Muscle of leg (tissue), 16 donors: ENCODE measurements at places on chromosomes 5 and 9. TPM values are rescaled to one million over a fixed set of nuclear protein-coding genes. Genes with fewer than 3 reads are reported as not detected.
A peak's percentile ranks its signal among the peaks of the same experiment; 100 is the strongest.

GDA gene
- 0.49 TPM for total RNA-seq

- no peak for DNase-seq
Measured at GRCh38 chr5:95962785-95963184, 1.1 kb upstream of the ELL2 start.

- no peak for DNase-seq
Measured at GRCh38 chr9:131092548-131093440, 3.5 kb upstream of the AIF1L start.

DNA sequence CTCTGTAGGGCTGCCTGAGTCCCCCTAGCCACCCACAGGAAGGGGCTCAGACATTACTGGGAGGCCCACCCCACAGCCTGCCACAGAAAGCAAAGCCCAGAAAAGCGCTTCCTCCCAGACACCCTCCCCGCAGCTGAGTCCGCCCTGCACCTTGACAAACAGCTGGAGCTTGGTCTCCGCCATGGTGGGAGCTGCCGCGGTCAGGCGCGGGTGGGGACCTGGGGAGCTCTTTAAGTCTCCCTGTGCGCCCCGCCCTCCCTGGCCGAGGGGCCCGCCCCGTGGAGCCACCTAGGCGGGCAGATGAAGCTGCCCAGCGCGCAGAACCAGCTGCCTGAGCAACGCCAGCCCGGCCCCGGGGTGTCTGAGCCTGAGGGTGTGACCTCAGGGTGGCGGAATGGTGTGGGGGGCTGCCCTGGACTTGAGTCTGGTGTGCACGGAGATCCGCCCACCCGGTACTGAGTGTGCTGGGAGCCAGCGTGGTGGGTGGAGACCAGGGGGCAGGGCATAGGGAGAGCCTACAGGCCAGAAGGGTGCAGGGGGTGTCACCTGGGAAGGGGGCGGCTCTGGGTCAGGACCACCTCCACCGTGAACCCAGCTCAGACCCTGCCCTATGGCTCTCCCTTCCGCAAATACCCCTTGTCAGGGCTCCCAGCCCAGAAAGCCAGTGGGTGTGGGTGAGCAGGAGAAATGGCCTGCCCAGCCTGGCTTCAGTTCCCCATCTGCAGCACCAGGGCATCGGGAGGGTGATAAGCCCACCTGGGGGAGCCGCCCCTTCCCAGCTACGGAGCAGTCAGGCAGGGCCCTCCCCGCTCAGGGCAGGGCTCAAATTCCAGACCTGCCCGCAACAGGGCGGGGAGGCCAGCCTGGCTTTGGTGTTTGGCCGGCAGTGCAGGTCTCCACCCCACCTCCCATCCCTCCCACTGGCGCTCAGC, at the start of gene CLIC3:
CLIC3 (minus strand) TSS at position 208 of the 932 bp plus-strand sequence; CDS start at position 183, 25 bp downstream.
- no peak for DNase-seq

DNA sequence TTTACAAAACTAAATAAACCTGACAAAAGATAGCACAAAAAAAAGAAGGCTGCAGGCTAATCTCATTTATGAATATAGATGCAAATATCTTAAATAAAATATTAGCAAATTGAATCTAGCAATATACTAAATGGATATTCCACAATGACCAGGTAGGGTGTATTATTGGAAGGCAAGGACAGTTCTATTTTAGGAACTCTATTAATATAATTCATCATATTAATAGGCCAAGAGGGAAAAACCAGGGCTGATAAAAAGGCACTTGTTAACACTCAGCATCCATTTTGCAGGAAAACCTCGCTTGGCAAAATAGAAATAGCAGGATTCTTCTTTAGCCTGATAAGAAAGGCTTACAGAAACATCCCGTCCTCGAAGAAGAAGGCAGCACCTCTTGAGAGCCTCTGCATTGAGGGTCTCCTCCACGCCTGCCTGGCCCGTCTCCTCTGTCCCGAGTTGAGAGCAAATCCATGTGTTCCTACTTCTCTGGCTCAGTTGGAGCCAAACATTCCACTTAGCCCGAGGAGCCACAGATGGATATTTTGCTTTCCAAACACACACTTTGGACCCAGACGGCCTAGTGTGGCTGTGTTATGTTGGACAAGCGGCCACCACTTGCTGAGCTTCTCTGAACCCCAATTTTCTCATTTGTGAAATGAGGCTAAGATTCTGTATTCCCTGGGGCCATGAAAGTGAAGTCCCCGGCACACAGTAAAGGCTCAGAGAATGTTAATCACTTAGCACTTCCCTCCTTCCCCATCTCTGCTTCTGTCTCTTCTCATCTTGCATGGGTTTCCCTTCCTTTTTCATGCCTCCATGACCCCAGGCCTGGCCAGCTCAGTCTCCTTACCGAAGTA, 181.8 kb upstream of the MVB12B start:
- DNase-seq, result peak; percentile 13

DNA sequence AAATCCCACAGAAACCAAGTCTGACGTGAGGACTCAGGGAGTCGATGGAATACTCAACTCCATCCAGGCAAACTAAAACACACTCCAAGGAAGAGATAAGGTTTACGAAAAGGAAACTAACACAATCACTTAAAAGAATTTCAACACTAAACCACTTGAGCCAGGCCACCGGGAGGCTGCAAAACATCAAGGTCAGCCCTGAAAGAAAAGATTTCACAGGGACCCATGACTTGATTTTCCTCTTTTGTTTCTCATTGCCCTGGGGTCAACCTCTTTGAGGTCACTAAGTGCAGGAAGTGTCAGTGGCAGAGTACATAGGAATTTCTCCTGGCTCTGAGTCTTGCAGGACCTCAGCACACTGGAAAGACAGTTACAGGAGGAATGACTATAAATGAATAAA, 77.8 kb upstream of the TARS1 start:
- peak; percentile 51 for DNase-seq

PCDHGB1 gene
- 1.3 TPM for total RNA-seq

SPATA31C1 gene
- total RNA-seq, result 0.04 TPM

- DNase-seq, result peak; percentile 10
Measured at GRCh38 chr5:67770431-67771025, 445.0 kb upstream of the PIK3R1 start.

GRCh38 chr9:75235632-75236031, 147.3 kb downstream of the OSTF1 start:
- no peak for DNase-seq

DNA sequence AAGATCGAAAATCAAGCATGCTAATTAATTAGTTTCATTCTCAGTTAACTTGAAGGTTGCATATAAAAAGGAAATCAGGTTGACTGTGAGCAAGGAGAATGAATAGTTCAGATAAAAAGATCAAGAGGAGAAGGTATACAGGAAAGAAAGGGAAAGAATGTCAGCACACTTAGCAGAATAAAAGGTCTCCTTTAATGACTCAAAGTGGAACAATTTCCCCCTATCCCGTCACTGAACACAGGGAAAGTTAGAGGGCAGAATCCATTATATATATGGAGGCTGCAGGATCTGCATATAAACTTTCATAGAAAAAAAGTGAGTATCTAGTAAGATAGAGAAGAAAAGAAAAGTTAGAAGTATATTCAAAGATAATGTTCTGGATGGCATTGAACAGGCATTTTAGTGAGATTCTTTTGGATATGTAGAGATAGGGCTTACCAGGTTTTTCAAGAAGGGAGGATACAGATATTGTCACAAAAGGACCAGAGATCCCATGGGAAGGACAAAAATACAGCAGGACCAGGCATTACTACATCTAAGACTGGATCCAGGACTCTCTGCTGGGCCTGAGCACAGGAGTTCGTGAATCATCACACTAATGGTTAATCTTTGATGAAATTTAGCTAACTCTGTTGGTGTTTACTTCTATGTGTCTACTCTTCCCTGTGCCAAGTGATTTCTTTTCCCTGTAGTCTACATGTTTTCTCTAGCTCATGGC, 988.2 kb upstream of the ARRDC3 start:
- no peak for DNase-seq

GRCh38 chr5:173954671-173955521, 34.1 kb upstream of the C5orf47 start:
- DNase-seq, result peak; percentile 57

GRCh38 chr5:957748-958485, 50.7 kb upstream of the NKD2 start:
- no peak for DNase-seq

SLC4A9 gene
- 0.04 TPM for total RNA-seq

GRCh38 chr5:61831736-61832135, 474.3 kb upstream of the KIF2A start:
- no peak for DNase-seq

- DNase-seq, result no peak
Measured at GRCh38 chr9:87550253-87550954, 52.7 kb downstream of the DAPK1 start.

DNA sequence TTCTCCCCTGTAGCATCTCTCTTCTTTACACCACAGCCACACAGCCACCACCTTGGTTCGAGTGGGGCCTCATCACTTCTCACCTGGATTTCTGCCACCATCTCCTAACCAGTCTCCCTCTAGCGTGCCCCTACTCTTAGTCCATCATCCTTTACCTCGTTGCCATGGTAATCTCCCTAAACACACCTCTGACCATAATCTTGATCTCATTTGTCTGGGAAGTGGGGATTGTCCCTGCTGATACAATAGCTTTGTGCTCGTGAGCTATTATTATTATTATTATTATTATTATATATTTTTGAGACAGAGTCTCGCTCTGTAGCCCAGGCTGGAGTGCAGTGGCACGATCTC, 76.5 kb upstream of the HSPA9 start:
- no peak for DNase-seq

IQGAP2 gene
- total RNA-seq, result 17.2 TPM

DNA sequence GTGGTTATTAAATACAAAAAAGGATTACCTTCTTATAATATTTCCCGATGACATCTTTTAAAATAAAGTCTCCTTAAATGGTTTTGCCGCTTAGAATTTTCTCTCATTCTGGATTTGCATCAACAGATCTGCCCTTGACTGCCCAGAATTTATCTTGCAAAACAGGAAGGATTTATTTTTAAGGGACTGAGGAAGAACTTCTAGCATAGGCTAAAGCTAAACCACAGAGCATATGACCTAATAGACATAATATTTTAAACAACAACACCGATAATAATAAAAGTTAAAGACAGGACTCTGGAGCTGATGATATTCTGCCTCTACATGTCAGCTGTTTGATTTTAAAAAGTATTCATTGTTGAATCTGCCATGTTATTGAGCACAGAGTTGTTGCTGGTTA, 145.3 kb upstream of the ADCY2 start:
- no peak for DNase-seq

LCN15 gene
- not detected for total RNA-seq

SLC34A3 gene
- total RNA-seq, result 0.04 TPM

NCS1 gene
- 30.4 TPM for total RNA-seq

SLC26A2 gene
- total RNA-seq, result 11.9 TPM

ZBTB26 gene
- 6.2 TPM for total RNA-seq

GPR150 gene
- total RNA-seq, result 0.09 TPM

FER gene
- 26.9 TPM for total RNA-seq

PCDHA1 gene
- total RNA-seq, result 0.04 TPM

DNA sequence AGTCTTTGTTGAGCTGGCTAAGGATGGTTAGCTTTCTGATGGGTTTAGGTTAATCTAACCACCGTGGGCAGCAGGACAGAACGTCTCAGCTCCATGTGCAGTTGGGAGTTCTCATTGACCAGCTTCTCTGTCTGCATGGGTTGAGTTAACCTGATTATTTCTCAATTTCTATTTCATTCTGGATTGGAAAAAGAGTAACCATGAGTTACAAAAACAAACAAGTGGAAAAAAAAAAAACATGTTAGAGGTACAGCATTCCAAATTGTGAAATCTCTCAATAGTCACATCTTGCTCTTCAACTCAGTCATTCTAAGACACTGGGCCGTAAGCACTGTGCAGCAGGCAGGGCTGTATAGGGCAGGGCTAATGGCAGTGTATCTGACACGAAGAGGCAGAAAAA, 343.7 kb upstream of the KLF4 start:
- DNase-seq, result peak; percentile 31

DNA sequence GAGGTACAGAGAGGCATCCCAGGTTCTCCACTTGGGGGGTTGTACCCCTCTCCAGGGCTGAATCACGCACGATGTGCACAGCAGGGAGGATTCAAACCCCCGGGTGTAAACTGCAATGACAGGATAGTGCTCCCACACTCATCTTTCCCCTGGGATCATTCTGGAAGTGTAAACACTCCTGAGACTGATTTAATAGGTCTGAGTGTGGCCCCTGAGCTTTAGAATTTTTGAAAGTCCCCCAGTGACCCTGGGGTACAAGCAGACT, 16.5 kb downstream of the BICD2 start:
- DNase-seq, result no peak

DNA sequence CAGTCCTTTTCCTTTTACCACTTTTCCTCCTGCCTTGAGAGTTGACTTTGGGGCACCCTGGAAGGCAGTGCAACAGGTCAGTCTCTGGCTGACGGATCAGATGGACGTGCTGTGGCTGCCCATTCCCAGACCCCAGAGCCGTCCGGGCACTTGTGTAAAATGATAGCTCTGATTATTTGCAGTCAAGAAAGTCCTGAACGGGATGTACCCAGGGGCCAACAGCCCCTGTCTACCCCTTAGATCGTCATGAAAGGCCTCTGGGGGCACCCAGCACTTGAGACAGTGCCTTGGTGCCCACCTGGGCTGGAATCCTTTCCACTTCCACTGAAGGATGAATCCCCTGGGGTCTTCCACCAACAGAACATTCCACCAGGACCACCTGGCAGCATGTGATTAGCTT, 17.7 kb upstream of the ANGPTL2 start:
- DNase-seq, result peak; percentile 15

GRCh38 chr9:121353241-121354061, 16.6 kb downstream of the STOM start:
- no peak for DNase-seq

- peak; percentile 42 for DNase-seq
Measured at GRCh38 chr9:112546149-112547012, 59.8 kb downstream of the KIAA1958 start.

IFT74 gene
- total RNA-seq, result 15.1 TPM

DNA sequence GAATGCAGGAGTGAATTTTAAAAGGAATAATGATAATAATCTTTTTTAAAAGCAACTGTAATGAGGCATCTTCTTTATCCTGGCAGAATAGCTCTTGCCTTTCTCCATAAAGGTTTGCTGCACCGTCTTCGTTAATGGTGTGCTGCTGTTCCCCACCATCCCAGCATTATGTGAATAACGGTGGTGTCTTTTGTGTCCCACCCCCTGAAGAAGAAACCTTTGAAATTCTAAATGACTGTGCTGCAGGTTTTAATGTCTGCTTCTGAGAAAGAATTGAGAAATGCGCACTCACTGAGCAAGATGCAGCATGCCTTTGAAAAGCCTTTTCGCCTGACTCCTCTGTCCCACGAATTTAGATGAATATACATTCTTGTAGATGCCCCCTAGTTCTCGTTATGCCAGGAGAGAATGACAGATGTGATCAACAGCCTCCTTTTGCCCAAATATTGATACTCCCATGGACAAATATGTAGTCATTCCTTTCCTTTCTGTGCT, 246.1 kb upstream of the ZNF462 start:
- no peak for DNase-seq

DNA sequence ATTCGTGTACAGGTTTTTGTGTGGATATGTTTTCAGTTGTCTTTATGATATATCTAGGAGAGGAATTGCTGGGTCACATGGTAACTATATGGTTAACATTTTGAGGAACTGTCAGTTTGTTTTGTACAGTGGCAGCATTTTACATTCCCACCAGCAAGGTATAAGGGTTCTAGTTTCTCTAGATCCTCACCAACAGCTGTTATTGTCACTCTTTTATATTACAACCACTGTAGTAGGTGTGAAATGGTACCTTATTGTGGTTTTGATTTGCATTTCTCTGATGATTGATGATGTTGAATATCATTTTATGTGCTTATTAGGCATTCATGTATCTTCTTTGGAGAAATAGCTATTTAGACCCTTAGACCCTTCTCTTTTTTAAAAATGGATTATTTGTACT, 82.9 kb downstream of the CCDC171 start:
- DNase-seq, result no peak
